ENCODE measurements at places on chromosomes 3 and 15.

DNA sequence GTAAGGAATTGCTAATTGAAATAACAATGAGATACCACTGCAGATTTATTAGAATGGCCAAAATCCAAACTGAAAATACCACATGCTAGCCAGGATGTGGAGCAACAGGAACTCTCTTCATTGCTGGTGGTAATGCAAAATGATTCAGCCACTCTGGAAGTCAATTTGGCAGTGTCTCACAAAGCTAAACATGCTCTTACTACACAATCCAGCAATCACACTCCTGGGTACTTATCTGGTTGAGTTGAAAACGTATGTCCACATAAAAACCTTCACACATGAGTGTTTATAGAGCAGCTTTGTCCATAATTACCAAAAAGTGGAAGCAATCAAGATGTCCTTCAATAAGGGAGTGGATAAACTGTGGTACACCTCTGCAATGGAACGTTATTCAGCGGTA, 113.3 kb downstream of the SMAD6 start:
- no peak for DNase-seq

DNA sequence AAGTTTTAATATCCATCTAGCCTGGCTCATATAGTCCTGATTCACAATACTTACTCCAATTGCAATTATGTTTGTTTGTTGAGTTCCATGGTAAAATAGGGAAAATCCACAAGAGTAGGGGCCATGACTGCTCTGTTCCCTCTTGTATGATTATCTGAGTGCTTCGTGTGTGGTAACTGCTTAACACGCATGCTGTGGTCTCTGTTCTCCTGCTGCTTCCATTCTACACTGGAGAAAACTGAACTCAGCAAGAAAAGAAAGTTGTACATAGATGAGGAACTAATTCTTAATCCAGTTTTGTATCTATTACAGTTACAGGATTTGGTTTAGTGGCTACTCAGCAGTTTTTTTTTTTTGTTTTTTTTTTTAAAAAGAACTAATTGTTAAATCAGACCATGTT, 223.0 kb upstream of the SATB1 start:
- DNase-seq: no peak

GRCh38 chr3:5294356-5294755, 106.8 kb downstream of the EDEM1 start:
- DNase-seq: no peak

DNA sequence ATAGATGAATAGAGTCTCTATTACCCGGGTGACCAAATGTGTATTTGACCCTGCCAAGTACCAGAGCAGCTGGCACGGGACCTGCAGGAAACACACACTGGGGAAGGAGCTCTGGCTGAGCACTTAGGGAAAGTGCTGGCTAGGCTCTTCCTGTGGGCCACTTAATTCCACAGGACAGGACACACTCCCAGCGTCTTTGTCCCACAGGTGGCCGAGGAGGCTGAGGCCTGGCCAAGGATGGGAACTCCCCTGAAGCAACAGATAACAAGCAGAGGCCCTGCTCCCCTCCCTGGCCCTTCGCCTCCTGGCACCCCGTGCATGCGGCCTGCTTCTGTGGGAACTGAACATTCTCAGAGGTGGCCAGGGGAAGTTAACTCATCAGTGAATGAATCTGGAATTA, 180.8 kb downstream of the ATP10A start:
- DNase-seq: no peak

DNA sequence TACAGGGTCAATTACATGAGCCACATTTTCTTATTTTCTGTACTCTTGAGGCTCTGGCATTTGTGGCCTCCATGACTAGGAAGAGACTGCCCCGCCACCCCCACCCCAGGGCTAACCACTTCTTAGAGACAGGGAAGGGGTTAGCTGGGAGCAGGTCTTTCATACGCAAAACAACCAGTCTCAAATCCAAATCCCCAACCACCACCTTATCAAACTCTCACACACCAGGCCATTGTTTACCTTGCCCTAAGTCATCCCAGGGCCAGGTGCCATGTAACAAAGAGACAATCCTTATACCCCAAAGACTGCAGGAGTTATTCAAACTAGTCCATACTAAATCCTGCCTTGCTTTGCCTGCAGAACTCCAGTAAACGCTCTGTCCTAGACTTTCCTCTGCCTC, 77.8 kb downstream of the B3GNT5 start:
- DNase-seq: no peak

DNA sequence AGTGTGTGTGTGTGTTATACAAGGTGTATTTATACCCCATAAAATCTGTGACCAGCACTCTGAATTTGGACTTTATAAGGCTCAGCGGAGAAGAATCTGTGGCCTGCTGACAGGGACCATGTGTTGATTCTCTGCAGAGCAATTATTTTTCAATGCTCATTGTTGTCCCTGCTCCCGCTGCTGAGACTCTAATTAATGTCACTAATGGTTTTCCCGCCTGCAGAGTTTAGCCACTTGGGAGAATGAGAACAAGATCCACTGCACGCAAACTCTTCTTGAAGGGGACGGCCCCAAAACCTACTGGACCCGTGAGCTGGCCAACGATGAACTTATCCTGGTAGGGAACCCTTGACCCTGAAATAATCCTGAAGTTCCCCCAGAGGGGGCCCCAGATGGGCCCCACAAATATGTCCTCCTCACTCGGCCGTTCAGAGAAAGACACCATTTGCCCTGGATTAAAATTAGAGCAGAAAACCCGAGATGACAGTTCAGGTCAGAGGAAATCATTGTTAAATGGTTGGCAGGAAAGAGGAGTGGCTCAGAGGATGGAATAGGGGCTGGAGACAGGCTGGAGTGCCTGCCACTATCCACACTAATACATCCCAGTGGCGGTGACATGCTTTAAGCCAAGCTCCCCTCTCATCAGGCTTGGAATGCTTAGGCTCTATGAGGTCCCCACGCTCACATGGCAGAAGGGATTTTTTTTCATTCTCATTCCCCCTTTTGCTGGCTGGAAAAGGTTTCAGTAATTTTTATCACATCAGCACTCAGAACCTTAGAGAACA, 3.3 kb downstream of the CRABP1 start:
- DNase-seq: no peak

- DNase-seq: no peak
These were observed 30.8 kb downstream of the MDFIC2 start for GRCh38 chr3:70281663-70282062.

GRCh38 chr3:188218603-188219002, 64.6 kb downstream of the LPP start:
- DNase-seq: no peak

GRCh38 chr3:152404976-152405375, 136.2 kb downstream of the MBNL1 start:
- no peak for DNase-seq

DNA sequence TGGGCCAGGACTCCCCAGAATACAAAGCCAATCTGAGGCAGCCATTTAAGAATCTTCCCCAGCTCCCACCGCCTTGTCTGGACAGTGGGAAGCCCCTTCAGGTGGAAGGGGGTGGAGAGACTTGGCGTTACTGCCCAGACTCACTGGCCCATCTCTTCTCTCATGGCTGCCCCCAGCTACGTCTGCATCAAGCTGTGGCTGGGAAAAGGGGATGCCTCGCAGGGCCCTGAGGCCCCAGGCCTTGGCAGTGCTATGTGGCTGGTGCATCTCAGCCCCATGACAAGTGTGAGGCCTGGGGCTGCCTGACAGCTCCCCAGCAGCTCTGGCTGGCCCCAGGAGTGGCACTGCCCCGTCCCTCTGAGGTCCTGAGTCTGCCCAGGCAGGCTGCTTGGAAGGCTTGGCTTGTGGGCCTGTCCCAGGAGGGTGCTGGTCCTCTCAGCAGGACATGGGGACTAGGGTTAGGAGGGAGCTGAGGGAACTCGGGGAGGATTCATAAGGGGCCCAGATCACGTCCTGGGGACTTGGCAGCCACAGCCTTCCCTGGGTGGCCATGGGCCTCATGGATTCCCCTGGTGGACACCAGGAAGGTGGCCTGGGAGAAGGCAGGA, 20.2 kb upstream of the SLC41A3 start:
- no peak for DNase-seq

- DNase-seq: no peak
These were observed 88.8 kb downstream of the TAMM41 start for GRCh38 chr3:11757929-11758328.

DNA sequence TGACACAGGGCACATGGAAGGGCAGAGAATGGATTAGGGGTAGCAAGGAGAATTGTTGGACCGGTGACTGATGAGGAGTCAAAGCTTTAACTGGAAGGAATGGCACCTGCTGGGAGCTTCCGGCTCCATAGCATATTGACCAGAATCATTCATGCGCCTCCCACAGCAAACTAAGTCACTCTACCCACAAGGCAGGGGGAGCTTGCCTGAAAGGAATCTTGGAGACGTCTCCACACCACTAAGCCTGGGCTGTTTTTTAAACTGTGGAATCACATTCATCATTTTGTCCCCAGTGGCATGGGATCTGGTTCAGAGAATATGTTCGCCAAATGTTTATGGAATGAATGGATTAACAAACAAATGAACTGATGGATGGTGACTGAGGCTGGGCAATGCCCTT, 57.0 kb upstream of the ITGA11 start:
- DNase-seq: no peak

- DNase-seq: no peak
These were observed 61.4 kb upstream of the C15orf39 start for GRCh38 chr15:75140080-75140879.

DNA sequence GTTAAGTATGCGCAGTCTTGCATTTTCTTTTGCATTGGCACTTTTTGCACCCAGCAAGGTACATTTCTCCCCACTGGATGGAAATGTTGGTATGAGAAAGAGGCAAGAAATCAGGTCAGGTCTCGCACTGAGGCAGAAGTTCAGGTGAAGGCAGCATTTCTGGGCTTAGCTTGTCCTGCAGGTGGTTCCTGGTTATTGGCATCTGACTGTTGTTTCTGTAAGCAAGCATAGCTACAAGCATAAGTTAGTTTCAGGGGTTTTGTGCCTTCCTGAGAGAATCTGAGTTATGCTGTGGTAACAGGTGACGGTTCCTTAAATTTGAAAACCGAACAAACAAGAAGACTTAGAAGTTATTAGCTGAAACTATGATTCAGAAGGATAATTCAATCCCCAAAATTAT, 139.4 kb upstream of the GRM7 start:
- no peak for DNase-seq

- no peak for DNase-seq
These were observed 34.7 kb upstream of the TUBGCP5 start for GRCh38 chr15:23073890-23074646.

- no peak for DNase-seq
These were observed 167.9 kb upstream of the BCHE start for GRCh38 chr3:166005126-166005525.

- no peak for DNase-seq
These were observed 234.6 kb upstream of the BHLHE40 start for GRCh38 chr3:4744405-4745234.

DNA sequence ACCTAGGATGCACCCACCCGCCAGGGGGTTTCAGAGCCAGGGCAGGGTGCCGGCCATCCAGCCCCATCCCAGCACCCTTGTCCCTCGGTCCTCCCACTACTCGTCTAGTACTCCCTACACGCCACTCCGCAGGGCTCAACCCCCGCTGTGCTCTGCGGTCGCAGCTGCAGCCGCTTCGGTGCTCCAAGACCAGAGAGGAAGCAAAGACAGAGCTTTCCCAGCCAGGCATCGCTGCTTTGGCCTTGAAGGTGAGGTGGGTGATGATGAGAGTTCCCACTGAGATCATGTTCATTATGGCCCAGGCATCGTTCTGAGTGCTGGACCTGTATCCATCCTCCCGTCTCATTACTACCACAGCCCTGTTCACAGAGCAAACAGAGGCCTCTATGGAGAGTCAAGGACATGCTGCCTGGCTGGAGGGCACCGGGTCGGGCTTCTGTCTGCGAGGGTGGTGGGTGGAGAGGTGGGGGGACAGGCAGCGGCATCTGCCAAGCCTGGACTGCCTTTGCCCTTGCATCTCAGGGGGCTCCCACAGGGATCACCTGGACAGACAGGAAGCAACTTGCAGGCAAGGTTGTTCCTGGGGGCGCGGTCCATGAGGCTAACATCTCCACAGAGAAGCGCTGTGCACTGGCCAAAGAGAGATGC, 66.9 kb downstream of the KLF13 start:
- DNase-seq: no peak

DNA sequence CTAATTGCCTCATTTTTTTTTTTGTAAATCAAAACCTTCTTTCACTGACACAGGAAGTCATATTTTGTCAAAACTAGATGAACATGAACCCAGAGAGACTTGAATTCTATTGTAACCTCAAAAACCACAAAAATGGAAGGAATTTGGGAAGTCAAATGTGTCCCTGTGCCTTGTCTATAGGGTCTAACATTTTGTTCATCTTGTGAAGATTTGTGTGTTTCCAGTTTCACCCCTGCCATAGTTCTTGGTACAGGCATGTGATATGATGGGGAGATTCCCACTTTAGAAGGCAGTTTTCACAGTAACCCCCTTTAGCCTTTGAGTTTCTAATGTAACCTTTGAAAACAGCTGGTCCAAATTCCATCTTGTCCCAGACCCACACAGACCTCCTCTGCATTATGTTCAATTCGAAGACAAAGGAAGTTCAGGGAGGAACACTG, 318.5 kb upstream of the ADAMTS9 start:
- DNase-seq: no peak

GRCh38 chr3:4979428-4980228, at the start of gene BHLHE40:
BHLHE40 (plus strand) TSS chr3:4979437; CDS start chr3:4979719, 282 bp downstream.
- no peak for DNase-seq

- DNase-seq: no peak
These were observed 24.2 kb downstream of the PXYLP1 start for GRCh38 chr3:141255846-141256261.

DNA sequence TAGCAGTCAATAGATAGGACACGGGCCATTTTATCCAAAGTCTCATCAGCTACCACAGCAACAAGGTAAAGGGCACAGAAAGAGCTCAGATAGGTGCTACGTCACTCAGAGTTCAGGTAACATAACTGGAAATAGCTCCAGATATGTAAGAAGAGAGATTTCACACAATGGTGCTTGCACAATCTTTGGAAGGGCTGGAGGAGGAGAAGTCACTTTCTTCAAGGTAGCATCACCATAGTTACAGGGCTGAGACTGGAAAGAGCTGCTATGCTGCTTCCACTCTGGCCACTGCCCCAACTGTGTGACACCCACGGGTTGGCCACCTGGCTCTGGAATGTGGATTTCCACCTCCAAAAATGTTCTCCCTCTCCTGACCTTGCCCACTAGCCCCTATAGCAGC, 448.8 kb upstream of the THBS1 start:
- no peak for DNase-seq

- no peak for DNase-seq
These were observed 205.6 kb downstream of the TP63 start for GRCh38 chr3:189836795-189837194.

DNA sequence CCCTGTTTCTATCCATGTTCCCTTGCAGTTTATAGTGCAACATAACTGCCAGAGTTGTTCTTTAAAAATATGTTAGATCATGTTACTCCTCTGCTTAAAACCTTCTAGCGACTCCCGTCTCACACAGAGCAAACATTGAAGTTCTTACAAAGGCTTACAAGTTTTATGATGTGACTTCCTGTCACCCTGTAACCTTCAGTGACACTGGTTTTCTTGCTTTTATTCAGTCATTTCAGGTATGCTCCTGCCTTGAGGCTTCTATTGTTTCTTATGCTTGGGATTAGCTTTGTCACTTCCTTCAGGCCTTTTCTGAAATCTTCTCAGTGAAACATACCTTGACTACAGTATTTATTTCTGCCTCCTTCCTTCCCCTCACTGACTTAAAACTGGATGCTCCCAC, 252.1 kb downstream of the DOCK3 start:
- no peak for DNase-seq
